Esophagus squamous epithelium (tissue), 5 donors: ENCODE measurements at places on chromosomes 5 and 9.

GRCh38 chr5:173926359-173926758 is 38.2 kb downstream of the CPEB4 start:
- DNase-seq = no peak

- no peak for DNase-seq
These were observed 417.0 kb upstream of the MEF2C start for GRCh38 chr5:89299998-89300397.

- no peak for DNase-seq
These were observed 137.1 kb upstream of the ZNF618 start for GRCh38 chr9:113738893-113739604.

DNA sequence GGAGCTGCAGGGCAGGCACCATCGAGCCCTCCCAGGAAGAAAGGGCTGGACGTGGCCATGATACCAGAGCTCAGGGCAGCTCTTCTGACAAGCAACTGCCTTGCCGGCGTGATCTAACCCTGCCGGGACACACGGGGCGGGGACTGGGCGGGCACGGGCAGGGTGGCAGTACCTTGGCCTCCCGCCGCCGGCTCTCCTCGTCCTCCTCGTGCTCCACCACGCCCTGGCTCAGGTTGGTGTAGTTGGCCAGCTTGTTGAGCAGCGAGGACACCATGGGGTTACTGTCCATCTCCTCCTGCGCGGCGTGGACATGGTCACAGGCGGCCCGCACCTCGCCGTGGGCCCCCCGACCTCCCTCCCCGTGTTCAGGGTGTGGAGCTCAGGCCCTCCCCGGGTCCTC is 18.5 kb downstream of the SLC12A7 start:
- no peak for DNase-seq
